Kidney (tissue), 22 donors: ENCODE measurements at places on chromosomes 6 and 20. TPM values are rescaled to one million over a fixed set of nuclear protein-coding genes. Genes with fewer than 3 reads are reported as not detected.

The BPIFB2 gene
- not detected for total RNA-seq

GRCh38 chr6:105539911-105540310 is 137.0 kb upstream of the PREP start:
- DNase-seq: no peak

DNA sequence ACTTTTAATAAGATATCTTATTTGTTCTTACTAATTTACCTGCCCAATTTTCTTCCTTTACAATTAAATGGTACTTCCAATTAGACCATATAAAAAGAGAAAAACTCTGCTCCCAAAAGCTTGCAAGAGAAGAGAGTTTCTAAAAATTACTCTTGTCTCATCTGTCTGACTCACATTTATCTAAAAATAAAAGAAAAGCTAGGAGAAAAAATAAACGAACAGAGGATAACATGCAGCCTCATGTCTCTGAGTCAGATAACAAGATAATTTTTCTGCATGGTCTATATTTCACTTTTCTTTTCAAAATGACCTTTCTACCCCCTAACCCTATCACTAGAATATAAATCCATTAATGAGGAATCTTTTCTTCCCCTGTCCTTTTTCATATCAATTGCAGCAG is 127.2 kb upstream of the TCF21 start:
- no peak for DNase-seq

- peak; percentile 76 for DNase-seq
Measured at GRCh38 chr20:63626424-63627128, at the start of gene GMEB2. Gene GMEB2 (minus strand): TSS chr20:63627101. CDS start chr20:63619397, 7,704 bp downstream.

GRCh38 chr20:17859616-17860232 is 108.9 kb downstream of the SNX5 start:
- no peak for DNase-seq

The TMEM200A gene
- total RNA-seq: 17.9 TPM

DNA sequence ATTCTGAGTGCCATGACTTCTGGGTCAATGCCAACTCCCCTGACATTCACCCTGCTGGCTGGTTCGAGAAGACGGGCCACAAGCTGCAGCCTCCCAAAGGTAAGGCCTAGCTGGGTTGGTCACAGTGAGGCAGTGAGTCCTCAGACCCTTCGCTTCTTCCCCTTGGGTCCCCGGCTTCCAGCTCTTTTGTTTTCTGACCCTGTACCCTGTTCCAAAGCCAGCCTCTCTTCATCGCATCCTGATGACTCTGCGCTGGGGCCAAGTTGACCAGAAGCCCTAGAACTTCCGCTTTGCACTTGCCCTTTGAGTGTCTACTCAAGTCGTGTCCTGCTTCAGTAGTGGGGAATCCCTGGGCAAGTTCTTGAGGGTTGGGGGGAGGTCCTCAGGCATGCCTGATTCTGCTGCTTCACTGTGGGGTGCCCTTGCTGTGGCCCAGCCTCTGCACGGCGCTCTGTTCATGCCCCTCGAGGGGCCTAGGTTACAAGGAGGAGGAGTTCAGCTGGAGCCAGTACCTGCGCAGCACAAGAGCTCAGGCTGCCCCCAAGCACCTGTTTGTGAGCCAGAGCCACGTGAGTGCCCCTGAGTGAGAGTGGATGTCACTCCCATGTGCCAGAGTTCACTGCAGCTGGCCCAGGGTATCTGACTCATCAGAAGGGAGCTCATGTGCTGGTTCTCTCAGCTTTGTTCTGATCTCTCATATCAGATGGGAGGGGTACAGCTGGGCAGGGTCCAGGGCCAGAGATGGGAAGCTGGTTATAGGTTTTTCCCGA is 23.0 kb downstream of the L3MBTL1 start:
- no peak for DNase-seq

GRCh38 chr6:157661652-157662051 is 161.4 kb upstream of the SNX9 start:
- no peak for DNase-seq
